ENCODE measurements at places on chromosomes 6 and 20. TPM values are rescaled to one million over a fixed set of nuclear protein-coding genes. Genes with fewer than 3 reads are reported as not detected.
A peak's percentile ranks its signal among the peaks of the same experiment; 100 is the strongest.

The LIN28B gene
- 0.06 TPM for total RNA-seq

GRCh38 chr6:14231501-14232280, 114.1 kb downstream of the CD83 start:
- no peak for DNase-seq

The SLC16A10 gene
- not detected for total RNA-seq

The HNF4A gene
- not detected for total RNA-seq

DNA sequence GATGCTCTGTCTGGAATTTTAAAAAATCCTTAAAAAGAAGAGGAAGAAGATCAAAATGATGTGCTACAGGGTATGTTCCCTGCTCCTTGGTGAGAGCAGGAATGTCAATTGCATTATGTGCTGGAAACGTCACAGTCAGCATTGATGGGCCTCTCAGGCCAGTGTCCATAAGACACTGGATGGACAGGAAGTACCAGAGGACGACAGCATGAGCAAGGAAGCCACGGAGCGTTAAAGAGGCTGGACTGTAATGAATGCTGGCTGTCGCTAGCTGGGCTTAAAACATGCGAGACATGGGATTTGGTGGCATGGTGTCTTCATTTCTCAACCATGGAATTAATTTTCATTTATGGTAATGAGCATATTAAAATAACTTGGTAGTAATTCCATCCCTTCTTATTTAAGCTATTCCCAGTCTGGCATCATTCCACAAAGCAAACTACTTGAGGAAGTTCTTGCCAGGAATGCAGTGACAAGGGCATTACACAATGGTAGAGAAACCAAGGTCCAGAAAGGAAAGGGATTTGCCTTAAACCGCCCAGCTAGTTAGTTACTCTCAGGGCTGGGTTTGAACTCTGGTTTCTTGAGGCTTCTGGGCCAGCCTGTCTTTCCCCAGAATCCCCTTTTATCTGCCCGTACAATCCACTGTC, 166.6 kb upstream of the SOX4 start:
- no peak for DNase-seq

The HTR1E gene
- total RNA-seq: not detected

DNA sequence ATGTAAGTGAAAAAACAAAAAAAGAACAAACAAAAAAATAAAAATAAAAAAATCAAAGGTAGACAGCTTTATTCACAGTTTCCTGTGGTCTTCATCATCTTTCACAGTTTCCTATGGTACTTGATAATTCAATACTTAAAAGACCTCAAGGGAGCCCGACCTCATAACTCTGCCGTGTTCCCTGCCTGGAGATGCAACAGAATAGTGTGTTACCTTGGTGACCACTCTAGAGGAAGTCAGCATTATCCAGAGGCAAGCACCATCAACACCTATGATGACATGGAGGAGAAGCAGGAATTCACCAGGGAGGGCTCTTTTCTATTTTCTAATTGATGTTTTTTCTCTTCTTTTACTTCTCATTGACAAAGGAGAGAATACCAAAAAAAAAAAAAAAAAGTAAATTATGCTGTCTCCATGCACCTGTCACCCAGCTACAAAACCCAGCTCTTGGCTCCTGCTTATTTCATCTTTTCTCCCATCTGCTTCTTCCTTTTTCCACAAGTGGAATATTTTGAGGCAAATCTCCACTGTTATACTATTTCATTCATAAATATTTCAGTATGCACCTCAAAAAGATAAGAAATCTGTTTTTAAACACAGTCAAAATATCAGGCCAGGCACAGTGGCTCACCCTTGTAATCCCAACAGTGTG, 95.8 kb upstream of the STXBP5 start:
- no peak for DNase-seq

DNA sequence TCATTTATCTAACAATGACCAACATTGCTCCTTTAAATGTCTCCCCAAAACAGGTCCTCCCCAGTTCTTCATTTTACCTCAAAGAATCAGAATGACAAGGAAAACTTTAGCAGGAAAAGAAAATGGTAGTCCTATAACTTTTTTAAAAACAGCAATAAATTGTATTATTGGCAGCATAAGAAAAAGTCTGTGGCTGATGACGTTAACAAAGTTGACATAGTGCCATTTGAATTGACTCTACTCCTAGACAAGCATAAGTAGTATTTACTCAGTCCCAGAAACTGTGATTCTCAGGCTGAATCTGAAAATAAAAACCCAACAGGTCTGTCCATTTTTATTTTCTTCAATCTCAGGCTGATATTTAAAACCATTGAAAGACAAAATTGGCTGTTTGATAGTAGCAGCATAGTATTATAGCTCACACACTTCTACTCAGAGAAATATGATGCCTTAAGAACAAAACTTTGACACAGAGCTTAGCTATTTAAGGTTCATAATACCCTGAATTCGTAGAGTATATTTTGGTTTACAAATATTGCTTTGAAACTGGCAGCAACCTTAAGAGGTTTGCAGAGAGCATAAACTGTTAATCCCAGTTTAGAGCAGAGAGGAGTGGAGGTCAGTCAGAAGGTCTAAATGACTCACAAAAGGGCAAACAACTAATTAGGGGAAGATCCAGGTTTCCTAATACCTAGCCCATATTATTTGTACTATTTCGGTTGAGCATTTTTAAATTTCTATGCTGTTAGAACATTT, 35.0 kb upstream of the TENT5A start:
- no peak for DNase-seq

DNA sequence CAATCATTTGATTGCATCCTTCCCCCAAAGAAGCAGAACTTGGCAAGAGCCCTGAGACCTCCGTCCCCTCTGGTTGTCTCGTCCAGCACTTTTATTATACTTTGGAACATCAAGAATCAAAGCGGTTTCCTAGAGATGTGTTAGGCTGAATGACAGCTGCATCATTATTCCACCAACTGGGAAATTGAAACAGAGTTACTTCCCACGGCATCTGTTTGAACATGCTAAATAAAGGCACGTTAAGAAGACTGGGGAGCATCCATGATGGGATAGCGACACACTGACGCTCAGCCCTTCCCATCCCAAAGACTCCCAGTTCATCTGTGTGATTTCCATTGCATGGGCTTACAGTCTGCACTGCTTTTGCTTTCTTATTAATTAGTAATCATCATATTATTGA, 147.8 kb downstream of the TBC1D7 start:
- no peak for DNase-seq

- DNase-seq: no peak
Measured at GRCh38 chr20:59630526-59630925, 26.2 kb downstream of the PHACTR3 start.

The TOX2 gene
- 28.4 TPM for total RNA-seq

GRCh38 chr6:112337209-112337638, 9.9 kb upstream of the RFPL4B start:
- DNase-seq: peak; percentile 64

The THBS2 gene
- 2.6 TPM for total RNA-seq

Measured in glomerular endothelial cell (primary cell).